ENCODE measurements at places on chromosomes 2 and 18.
A peak's percentile ranks its signal among the peaks of the same experiment; 100 is the strongest.

GRCh38 chr2:144274131-144274530 lies 245.8 kb downstream of the ZEB2 start:
- no peak for DNase-seq

DNA sequence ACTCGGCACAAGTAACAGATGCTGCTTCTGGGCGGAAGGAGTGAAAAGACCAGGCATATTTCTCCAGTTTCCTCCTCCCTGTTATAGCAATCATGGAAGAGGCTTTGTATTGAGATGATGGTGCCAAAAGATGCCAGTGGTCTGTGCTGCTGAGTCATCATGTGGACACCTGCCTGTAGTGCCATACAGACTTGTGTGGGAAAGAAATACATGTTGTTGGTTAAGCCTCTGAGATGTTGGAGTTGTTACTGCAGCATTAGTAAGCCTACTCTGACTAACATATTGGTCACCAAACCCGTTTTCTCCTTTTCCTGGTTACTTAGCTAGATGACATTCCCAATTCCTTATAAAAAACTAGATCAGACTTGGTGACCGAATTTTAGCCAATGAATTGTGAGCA lies 356.9 kb downstream of the ZNF521 start:
- no peak for DNase-seq

DNA sequence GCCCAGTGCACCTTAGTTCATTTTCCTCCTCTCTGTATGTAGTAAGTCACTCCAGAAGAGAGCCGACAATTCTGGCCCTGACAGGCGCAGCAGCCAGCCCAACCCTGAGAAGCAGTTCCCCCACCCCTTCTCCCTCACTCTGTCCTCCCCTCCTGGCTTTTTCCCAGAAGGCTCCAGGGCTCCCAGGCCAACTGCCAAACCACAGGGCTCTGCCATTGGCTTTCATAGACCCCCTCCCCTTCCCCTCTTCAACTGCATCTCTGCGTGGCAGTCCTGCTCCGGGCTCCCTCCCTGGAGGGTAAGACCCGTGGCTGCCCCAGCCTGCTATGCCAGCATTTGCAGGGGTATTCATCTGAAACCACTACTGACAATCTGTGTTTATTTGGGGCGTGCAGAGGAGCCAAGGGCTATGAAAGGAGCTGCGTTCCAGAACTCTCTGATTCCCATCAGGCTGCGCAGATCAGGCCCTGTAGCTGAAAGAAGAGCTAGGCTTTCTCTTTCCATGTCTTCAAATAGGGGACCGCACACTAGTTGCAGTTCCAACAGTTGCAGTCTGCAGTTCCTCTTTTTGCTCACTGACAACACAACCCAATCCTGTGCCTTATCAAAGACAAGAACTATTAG lies 388.6 kb upstream of the TNP1 start:
- DNase-seq = no peak

GRCh38 chr2:6510532-6510931 lies 355.2 kb downstream of the CMPK2 start:
- no peak for DNase-seq

DNA sequence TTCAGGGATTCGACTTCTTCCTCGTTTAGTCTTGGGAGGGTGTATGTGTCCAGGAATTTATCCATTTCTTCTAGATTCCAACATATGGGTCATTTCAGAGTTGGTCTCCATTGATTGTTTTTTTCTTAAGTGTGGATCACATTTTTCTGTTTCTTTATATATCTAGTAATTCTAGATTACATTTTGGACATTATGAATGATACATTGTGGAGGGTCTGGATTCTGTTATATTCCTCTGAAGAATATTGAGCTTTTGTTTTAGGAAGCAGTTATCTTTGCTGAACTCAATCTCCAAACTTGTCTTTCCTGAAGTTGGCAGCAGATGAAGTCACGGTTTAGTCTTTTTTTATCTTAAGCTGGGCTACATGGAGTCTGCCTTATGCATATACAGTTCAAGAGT lies 9.3 kb downstream of the FAM228B start:
- DNase-seq = no peak

GRCh38 chr2:167140767-167141166 lies 252.5 kb downstream of the XIRP2 start:
- no peak for DNase-seq

GRCh38 chr2:236017446-236017845 lies 150.7 kb downstream of the GBX2 start:
- no peak for DNase-seq

DNA sequence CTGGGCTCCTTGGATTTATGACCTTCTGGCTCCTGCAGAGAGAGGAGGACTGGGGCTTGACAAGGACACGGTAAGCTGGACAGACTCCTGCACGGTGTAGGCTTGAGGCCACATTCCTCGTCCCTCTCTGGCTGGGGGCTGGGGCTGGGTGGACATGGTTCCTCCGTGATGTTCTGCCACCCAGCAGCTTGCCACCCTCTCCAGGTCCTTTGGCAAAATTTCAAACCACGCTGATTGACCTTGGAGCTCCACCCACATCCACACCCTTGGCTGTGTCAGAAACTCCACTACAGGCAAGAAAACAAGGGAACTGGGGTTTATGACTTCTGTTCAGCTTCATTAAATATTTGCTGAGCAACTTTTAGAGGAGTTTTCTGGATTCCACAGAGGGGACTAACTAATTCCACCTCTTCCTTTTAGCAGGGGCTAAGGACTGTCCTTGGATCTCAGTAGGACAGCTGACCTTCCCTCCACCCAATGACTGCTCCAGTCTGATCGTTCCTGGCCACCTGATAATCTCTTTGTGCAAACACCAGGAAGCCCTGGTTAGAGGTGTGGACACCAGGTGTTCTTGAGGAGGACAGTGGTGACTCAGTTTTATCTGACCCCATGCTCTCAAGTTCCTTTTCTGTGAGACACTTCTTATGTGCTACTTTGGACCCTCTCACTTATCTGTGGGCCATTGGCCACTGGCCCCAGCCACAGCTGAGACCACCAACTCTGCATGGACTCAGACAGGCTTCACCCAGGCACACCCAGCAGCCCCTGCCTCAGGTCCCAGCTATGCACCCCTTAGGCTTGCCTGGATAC lies 29.3 kb downstream of the GPR55 start:
- no peak for DNase-seq

- DNase-seq = peak; percentile 18
These were observed 103.3 kb downstream of the MDH1 start for GRCh38 chr2:63692002-63692606.

DNA sequence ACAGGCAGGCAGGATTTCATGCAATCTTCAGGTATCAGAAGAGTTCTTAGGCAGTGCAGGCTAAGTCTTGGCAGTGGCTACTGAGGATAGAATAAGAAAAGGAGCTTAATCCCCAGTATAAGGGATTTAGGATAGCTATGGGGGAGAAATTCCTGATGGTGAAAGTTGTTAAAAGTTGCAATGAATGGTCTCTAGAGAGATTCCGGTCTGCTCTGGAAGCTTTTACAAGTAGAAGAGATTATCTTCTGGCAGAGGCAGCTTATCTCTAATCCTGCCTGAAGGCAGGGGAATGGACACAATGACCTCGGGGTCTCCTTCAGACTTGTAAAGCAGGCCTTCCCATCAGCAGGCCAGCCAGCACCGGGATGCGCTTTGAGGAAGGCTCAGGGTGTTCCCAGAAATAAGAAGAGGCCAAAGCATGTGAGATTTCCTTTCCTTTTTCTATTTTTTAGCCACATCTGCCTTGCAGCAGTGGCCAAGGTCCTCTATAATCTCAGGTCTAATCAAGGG lies 253.9 kb upstream of the KLHL29 start:
- no peak for DNase-seq

- no peak for DNase-seq
These were observed 85.2 kb downstream of the EN1 start for GRCh38 chr2:118762290-118762689.

GRCh38 chr2:228465408-228465807 lies 283.9 kb upstream of the SPHKAP start:
- DNase-seq = no peak

- DNase-seq = no peak
These were observed 102.9 kb downstream of the KLHL29 start for GRCh38 chr2:23487735-23488492.

- DNase-seq = no peak
These were observed 247.3 kb downstream of the ZNF385B start for GRCh38 chr2:179614121-179614520.

DNA sequence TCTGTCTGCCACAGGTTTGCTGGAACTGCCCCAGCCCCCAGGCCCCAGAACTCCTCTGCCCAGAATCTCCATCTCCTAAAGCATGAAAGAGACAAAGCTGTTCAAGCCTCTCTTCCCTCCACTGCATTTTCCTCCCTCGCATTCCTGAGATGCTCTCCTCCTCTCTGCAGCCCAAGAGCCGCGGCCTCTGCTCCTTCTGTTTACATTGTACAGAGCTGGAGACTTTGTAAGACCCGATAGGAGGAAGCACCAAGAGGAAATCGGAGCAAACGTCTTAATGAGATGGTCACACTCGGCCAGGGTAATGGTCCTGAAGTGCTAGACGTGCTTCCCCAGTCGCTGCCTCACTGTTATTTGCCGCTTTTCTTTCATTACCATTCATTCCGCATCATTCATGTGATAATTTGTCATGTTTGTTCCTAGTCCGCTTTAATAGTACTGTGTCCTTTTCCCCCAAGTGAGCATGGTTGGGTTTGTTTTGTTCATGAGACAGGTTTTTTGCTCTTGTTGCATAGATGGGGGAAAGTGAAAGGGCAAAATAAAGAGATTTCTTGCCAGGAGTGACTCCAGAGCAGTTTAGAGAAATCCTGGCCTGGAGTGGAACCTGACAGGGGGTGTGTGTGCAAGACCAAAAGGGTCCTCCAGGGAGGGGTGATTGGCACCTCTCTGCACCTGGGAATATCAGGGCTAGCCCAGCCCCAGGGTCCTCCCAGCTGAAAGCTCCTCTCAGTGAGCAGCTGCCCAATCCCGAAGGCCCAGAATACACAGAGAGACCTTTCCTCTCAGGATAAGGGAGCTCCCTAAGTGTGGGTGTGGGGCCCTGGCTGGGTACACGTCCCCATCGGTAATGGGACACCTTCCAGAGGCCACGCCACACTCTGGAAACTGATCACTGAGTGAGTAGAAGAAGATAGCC lies 44.9 kb upstream of the ID2 start:
- DNase-seq = peak; percentile 30

DNA sequence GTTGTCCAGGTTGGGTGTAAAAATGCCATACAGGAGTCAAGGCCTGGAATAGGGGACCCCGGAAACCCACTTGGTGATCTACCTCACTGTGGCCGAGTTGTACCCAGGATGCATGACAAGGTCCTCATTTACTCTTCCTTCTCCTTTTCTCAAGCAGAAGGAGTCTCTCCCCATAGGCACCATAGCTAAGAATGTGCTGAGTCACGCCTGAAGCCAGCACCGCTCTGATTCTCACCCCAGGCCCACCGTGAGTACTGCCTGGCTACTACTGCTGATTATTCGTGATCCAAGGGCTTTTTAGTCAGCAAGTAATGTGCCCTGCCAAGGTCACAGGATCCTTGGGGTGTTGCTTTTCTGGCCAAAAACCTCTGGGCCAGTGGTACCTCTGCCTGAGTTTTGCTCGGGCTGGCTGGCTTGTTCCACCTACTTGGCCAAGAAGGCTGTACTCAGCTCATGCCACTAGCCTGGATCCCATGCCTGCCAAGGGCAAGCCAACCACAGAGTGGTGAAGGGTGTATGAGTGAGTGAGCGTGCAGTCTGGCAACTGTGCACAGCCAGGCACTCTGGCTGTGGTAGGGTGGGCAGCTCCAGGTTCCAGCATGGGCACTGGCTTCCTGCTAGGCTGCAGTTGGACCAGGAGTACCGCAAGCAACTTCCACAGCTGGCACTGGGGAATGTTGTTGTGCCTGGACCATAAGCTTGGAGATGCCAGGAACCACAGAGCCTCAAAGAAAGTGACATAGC lies 650.1 kb upstream of the VRK2 start:
- DNase-seq = no peak

- DNase-seq = no peak
These were observed 313.8 kb downstream of the RIT2 start for GRCh38 chr18:42801706-42802105.

DNA sequence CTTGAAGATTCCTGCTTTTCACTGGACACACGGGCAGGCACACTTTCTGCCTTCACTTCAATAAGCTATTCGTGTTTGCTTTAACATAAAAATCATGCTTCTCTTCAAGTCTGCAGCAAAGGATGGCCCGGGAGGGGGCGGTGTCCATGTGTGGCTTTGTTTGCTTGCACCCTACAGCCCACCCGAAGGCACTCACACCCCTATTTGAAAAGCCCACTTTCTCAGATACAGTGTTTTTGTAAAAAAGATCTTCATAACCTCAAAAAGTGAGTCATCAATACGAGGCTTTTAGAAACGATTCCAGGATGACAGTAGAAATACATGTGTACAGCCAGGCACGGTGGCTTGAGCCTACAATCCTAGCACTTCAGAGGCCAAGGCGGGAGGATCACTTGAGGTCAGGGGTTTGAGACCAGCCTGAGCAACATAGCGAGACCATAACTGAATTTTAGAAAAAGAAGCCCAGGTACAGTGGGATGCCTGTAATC lies 36.5 kb upstream of the HPCAL1 start:
- DNase-seq = no peak

DNA sequence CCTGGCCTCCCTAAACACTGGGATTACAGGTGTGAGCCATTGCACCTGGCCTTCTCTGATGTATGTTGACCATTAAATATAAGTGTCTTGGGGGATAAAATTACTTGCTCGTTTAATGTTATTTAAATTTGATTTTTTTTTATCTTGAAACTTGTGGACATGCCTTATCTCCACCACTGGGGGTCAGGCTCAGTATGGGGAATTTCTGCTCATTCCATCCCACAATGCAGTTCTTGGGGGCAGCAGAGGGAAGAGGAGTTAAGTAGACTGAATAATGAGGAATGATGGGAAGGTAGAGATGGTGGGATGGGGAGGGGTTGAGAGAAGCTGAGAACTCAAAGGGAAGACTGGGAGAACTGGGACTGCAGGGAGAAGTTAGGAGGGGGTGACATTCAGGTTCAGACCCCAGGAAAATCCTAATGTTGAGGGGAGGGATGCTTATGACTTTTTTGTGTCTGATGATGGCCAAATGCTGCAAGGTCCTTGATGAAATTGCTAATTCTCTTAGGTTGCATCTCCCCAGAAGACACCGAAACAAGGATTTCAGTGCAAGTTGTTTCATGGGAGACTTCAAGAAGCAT lies 174.2 kb downstream of the MIB1 start:
- peak; percentile 48 for DNase-seq

- no peak for DNase-seq
These were observed 340.2 kb upstream of the HNRNPA3 start for GRCh38 chr2:176872406-176872805.

- no peak for DNase-seq
These were observed 3.2 kb downstream of the SH3YL1 start for GRCh38 chr2:260507-261161.

GRCh38 chr2:105771836-105772235 lies 27.1 kb downstream of the NCK2 start:
- peak; percentile 38 for DNase-seq
